Cardiac fibroblast (primary cell): ENCODE measurements at places on chromosomes 7 and 10.

DNA sequence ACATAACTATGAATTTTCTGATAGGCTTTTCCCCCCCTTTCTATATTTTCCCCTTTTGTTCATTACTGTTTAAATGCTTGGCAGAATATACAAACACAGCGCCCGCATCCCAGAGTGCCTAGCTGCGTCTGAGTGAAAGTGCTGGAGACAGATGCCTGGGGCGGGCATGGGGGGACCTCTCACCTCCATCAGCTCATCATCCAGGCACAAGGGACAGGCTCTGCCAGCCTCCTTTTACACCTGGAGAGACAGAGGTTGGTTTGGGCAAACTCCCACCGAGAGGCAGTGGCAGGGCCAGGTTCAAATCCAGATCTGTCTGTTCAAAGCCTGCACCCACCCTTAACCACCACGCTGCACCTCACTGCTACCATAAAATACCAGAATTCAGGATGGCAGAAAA is 104.5 kb downstream of the FAM53B start:
- no peak for DNase-seq

GRCh38 chr7:76008156-76008687 is 13.8 kb upstream of the TMEM120A start:
- no peak for DNase-seq

GRCh38 chr7:147510923-147511322 is 1079.6 kb upstream of the C7orf33 start:
- peak; percentile 87 for DNase-seq

DNA sequence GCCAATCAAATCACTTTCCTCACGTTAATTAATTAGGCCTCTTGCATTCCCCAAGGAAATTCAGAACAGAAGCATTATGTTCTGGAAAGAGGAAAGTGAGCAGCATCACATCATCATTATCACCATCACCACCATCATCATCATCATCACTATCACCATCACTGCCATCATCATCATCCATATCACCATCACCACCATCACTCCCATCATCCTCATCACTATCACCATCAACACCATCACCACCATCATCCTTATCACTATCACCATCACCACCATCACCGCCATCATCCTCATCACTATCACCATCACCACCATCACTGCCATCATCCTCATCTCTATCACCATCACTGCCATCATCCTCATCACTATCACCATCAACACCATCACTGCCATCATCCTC is 31.4 kb upstream of the PLXNA4 start:
- no peak for DNase-seq

DNA sequence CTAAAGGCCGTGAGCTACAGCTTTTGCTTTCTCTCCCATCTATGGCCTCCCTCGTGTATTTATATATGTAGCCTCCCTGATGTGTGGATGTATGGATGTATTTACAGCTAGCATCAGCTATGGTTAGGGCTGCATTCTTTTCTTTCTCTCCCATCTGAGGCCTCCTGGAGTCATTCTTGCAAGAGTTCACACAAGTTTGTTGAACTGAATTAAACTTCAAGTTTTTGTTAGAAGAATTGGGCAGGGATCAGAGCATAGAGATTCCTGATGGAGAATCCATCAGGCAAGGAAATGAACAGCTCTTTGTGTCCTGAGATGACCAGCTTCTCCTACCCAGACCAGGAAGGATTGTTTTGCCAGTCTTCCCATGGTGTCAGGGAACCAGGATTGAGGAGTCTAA is 60.3 kb downstream of the AHCYL2 start:
- no peak for DNase-seq

GRCh38 chr7:33592718-33593117 is 312.6 kb upstream of the BMPER start:
- DNase-seq, result no peak

GRCh38 chr7:608954-609353 is 89.3 kb upstream of the PDGFA start:
- no peak for DNase-seq

GRCh38 chr10:71442859-71443570 is 46.3 kb downstream of the CDH23 start:
- no peak for DNase-seq

DNA sequence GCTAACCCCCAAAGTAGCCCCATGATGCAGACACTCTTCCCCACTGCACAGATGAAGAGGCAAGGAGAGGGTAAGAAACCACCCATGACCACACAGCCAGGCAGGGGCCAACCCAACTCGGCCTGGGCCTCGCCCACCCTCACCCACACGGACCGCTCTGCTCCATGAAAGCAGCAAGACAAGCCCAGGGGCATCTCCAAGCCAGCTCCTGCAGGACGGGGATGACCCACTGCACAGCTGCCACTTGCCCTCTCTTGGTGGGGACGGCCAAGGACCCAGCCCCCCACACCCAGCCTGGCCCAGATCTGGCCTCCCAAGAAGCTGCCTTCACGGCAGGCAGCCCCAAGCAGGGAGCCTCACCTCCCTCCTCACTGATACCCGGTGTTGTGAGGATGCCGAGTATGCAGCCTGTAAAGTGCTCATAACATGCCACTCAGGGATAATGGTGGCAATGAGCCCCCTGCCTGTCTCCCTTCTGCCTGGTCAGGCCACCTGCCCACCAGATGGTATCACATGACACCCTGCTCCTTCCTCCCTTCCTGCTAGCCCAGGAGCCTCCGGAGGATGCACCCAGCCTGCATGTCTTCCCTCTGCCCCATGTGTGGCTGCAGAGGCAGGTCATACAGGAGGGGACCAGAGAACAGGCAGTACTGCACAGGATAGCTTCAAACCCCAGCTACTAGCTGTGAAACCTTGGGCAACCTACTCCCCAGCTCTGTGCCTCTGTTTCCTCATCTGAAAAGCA is 23.3 kb downstream of the OGDHL start:
- no peak for DNase-seq

DNA sequence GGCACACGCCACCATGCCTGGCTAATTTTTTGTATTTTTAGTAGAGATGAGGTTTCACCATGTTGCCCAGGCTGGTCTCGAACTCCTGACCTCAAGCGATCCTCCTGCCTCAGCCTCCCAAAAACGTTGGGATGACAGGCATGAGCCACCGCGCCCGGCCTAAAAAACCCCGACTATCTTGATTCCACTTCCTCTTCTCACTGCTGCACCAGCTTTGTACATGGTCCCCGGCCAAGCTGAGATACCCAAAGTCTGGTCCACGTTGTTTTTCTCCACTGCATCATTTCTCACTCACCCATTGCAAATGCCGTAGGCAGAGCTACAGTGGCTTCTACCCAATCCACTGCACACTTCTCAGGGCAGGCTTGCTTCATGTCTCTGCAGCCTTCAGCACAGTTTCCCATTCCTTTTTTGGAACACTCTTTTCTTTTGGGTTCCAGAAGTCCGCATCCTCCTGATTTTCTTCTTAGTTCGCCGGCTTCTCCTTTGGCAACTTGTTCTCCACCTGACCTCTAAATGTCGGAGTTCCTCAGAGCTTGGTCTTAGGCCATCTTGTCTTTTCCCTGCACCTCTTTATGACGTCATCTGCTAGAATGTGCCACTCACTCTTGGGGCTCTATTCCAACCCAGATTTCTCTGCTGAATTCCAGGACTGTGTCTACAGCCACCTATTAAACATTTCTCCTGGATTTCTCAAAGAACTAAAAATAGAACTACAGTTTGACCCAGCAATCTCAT is 6.0 kb upstream of the GNB2 start:
- no peak for DNase-seq

DNA sequence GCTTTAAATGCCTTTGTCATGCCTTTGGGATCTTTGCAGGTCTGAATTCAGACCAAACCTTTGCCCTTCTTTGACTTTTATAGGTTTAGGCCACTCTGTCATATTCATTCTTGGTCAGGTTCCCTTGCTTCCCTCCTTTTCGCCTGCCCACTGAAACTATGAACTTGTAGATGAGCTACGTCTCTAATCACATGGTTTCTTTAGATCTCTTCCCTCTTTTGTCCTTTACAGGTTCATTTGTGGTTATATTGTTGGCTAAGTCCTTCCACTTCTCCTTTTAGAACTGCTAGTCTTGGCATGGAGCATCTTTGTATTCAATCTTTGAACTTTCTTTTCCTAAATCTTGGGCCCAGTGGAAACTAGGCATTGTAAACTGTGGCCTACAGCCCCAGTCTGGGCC is 104.0 kb upstream of the ZEB1 start:
- no peak for DNase-seq

DNA sequence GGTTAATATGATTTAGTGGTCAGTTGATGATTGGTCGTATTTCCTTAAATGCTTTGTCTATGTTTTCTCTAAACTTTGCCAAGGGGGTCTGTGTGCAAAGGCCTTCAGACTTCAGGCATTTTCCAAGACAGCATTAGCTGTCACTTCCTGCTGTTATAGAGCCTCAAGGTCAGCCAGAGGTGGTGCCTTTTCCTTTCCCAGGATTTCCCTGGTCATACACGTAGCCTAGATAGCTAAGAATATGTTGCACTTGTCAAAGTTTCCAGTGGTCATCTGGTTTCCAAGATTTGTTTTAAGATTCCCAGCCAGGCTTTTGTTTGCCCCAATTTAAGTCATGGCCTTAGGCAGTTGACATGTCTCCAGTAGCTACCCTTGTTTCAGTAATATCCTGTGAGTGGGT is 133.2 kb upstream of the IGFBP3 start:
- peak; percentile 39 for DNase-seq

GRCh38 chr10:126434235-126434634 is 46.0 kb upstream of the ADAM12 start:
- DNase-seq, result no peak

- DNase-seq, result peak; percentile 35
Measured at GRCh38 chr7:113159746-113160339, 41.5 kb upstream of the SMIM30 start.

GRCh38 chr10:14468726-14469125 is 138.0 kb upstream of the FRMD4A start:
- no peak for DNase-seq

- DNase-seq, result no peak
Measured at GRCh38 chr7:151890355-151891004, 13.6 kb upstream of the PRKAG2 start.

- peak; percentile 64 for DNase-seq
Measured at GRCh38 chr10:70378122-70378521, 4.3 kb downstream of the LRRC20 start.

- DNase-seq, result peak; percentile 63
Measured at GRCh38 chr10:62454687-62455397, 80.7 kb downstream of the ZNF365 start.

DNA sequence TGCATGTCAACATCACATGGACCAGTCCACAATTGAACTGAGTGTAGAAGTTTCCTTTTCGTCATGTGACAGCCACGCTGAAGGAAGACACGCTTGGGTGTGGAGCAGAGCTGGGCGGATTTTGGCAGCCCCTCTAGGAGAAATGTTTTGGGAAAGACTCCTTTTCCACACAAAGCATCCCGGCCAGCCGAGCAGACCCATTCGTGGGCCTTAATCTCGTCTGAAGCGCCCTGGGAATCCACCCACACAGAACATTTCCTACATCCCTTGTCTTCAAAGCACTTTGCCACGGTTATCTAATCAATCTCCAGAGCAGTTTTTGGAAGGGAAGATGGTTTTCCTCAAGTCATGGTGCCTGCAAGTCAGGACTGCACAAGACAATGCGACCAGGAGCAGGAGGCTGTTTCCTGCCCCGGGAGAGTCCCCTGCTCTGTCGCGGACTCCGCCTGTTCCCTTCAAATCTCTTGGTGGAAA is 8.4 kb upstream of the IFT22 start:
- no peak for DNase-seq

DNA sequence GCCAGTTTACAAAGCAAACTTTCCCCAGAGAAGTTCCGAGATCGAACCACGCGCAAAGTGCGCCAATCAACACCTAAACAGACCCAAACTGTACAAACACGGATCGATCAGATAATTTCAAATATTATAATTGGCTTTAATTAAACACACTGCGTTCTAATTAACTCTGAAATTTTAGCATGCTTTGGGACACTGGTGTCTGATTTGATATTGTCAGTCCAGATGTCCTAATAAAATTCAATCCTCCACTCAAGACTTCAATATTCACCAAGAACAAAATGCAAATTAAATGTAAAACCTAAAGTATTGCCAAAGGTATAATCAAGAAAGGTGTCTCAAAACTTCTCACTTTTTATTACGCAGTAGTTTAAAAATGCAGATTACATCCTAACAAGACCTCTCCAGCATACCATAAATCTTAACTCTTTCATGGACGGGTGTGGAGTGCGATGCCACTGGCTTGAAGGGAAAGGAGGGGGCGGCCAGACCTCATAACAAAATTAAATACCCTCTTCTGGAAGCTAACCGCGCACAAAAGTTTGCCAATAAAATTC is 5.9 kb upstream of the EBF3 start:
- DNase-seq, result peak; percentile 9

DNA sequence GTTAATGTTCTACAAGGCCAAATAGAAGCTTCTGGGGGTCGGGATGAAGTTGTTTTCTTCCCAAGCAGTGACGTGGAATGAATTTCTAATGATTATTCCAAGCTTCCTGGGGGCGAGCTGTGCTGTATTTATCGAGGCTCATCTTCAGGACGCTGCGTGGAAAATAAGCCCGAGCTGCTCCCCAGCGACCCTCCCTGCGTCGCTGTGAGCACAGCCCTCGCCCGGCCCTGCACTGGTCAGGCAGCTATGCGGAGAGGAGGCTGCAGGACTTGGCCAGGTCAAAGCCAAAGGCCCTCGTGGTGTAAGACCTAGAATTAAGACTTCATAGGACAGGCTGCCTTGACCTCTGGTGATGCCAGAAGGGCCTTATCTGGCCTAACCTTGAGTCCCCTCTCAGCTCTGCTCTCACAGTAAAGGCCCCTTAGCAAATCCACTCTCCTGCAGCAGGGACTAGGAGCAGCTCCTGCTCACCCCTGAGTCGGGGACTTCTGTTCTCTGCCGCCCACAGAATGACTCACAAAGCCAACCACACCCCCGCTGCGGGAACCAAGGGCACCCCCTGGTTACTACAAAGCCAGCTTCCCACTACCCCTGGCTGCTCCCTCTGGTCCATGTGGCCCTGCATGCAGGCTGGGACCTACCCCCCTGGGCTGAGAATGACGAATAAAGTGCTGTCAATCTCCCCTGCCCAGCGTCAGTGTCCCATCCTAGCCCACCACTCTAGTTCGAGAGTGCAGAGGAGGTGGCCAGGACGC is 501.6 kb downstream of the TCERG1L start:
- no peak for DNase-seq

DNA sequence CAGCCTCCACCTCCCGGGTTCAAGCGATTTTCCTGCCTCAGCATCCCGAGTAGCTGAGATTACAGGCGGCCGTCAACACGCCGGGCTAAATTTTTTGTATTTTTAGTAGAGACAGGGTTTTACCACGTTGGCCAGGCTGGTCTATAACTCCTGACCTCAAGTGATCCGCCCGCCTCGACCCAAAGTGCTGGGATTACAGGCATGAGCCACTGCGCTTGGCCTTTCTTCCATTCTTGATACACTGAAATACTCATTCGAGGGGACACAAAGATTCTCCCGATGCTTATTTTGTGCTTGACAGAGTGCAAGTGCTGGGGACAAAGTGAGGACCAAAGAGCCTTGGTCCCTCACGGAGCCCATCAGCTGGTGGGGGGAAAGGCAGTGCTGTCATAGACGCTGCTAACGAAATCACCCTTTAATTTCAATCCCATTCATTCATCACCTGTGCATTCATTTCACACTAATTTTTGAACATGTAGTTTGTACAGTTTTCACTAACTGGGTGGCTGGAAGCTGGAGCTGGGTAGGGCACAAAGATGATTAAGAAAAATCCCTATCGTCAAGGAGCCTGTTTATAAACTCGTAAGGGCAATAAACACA is 621 bp upstream of the FAM133B start:
- DNase-seq, result no peak

GRCh38 chr7:86913709-86914108 is 145.7 kb downstream of the ELAPOR2 start:
- peak; percentile 15 for DNase-seq
